ENCODE measurements at places on chromosomes 16 and 17. TPM values are rescaled to one million over a fixed set of nuclear protein-coding genes. Genes with fewer than 3 reads are reported as not detected.

SLC16A11 gene
- total RNA-seq, result 0.75 TPM

- H3K36me3 ChIP-seq, result no peaks in the 10 kb centered on the region
- peaks cover 3% of the 10 kb centered on the region for H3K27me3 ChIP-seq
- H3K4me3 ChIP-seq, result no peak overlapping the region
- H3K27ac ChIP-seq, result no peak overlapping the region
- no peak for DNase-seq
These were observed 67.2 kb upstream of the WSB1 start for GRCh38 chr17:27226611-27227230.

DNA sequence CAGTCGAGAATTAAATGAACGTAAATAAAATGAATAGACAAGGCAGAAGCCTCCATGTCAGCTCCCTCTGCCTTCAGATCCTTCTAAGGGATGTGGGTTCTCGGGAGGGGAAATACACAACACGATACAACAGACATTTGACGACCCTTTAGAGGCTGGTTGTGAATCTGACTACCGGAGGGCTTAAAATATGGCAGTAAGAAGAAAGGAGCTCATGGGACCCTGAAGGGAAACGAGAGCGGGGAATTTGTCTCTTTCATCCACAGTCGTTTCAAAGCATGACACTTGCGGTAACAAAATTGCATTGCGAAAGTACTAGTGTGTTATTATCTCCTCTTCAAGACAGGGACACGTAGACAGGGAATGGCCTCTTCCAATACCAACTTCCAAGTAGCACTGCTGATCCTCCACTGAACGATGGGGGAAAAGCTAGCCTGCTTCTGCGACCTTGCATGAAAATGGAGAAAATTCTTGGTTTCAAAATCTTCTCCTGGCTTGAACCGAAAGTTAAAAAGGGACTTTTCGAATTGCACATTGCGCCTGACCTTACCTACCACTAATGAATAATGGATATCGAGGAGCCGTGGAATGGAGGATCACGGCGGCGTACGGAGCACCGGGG is 1.2 kb upstream of the TNRC6C start:
- H3K4me1 ChIP-seq, result peaks cover 25% of the 10 kb centered on the region
- peaks cover 42% of the 10 kb centered on the region for H3K27me3 ChIP-seq
- peak overlapping the region; percentile 90 for H3K4me3 ChIP-seq
- no peaks in the 10 kb centered on the region for H3K36me3 ChIP-seq
- H3K27ac ChIP-seq, result peak overlapping the region; percentile 16

GRCh38 chr16:58042001-58042885 is 16.7 kb downstream of the MMP15 start:
- H3K4me1 ChIP-seq, result peaks cover 2% of the 10 kb centered on the region
- no peaks in the 10 kb centered on the region for H3K27me3 ChIP-seq
- no peak overlapping the region for H3K27ac ChIP-seq
- DNase-seq, result no peak
- no peaks in the 10 kb centered on the region for H3K36me3 ChIP-seq

- no peak overlapping the region for H3K4me3 ChIP-seq
- peaks cover 9% of the 10 kb centered on the region for H3K4me1 ChIP-seq
- H3K36me3 ChIP-seq, result no peaks in the 10 kb centered on the region
- H3K27ac ChIP-seq, result no peak overlapping the region
- no peak for DNase-seq
These were observed 52.7 kb upstream of the AKAP1 start for GRCh38 chr17:57032343-57032742.
